ENCODE measurements at places on chromosomes 11 and 22.

GRCh38 chr11:80872116-80872728 is 1431.4 kb upstream of the TENM4 start:
- DNase-seq = no peak

DNA sequence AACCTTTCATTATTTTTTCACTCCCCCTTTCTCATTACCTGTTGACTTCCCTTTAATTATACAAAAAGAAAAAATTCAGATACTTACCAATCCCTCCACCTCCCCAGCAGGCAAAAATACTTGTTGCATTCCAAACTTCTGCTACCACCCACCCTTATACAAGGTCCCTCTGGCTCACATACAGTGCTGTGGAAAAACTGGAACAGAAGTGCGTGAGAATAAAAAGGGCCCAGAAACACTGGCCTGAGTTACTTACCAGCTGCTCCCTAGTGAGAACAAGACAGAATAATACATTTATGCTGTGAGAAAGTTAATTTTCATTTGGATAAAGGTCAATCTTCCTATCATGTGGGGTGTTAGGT is 46.9 kb upstream of the RAPSN start:
- DNase-seq = no peak

- DNase-seq = no peak
These were observed 13.4 kb downstream of the EPS8L2 start for GRCh38 chr11:719214-720016.

- DNase-seq = peak; percentile 15
These were observed 162.8 kb downstream of the ARHGAP42 start for GRCh38 chr11:100849901-100850235.

DNA sequence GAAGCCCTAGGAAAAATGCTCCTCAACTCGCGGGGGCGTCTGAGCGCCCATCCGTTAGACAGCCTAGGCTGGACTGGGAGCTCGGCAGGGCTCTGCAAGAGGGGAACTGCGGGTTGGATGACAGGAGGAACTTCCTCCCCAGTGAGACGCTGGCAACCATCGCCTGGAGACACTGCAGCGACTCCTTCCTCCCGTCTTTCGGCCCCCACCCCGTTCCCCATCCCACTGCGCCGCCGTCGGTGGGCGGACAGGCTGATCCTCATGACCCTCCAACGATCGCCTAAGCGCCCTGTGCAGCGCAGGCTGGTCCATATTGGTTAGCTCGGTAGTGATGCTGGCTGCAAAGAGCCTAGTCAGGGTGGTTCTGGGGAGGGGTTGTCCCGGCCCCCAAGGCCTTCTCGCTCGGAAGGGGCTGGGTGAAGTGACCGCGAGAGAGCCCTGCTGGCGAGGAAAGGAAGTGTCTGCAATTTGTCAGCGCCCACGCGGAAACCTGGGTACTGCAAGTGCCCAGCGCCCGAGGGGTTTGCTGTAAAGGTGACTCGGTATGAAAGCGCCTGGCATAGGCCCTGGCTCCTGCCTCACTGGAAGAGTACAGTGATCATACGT is 638 bp downstream of the NRGN start:
- peak; percentile 50 for DNase-seq

- DNase-seq = no peak
These were observed 2.6 kb downstream of the KCNJ5 start for GRCh38 chr11:128893578-128894285.

DNA sequence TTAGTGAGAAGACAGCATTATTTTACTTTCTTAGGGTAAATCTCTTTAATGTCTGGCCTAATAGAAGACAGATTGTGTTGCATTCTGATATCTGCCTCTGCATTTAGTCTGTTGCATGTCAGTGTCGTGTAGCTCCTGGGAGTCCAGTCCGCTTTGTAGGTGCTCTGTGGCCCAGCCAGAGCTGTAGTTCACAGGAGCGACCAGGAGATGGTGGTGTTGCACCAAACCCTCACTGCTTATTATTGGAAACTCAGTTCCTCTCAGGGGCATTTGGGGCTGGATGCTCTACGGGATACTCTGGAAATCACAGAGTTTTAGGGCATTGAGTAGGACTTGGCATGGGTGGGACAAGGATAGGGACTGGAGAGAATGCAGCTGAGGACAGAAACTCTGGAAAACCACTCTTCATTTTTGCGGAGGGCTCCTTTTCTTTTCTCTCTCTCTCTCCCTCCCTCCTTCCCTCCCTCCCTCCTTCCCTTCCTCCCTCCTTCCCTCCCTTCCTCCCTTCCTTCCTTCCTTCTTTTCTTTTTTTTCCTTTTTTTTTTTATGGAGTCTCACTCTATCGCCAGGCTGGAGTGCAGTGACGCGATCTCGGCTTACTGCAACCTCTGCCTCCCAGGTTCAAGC is 21.7 kb downstream of the MIAT start:
- DNase-seq = peak; percentile 64

Data from HCEC 1CT (cell line).